Ascending aorta (tissue), 2 donors: ENCODE measurements at places on chromosomes 12 and 14. TPM values are rescaled to one million over a fixed set of nuclear protein-coding genes. Genes with fewer than 3 reads are reported as not detected.

The TBPL2 gene
- not detected for total RNA-seq

The LTBR gene
- 284 TPM for total RNA-seq

The TNS2 gene
- 608 TPM for total RNA-seq

The LRTM2 gene
- total RNA-seq = not detected

The RNF212B gene
- not detected for total RNA-seq
